Activated CD8-positive, alpha-beta T cell treated with anti-CD3 and anti-CD28 coated beads for 36 hours (primary cell): ENCODE measurements at places on chromosomes 3 and 15. TPM values are rescaled to one million over a fixed set of nuclear protein-coding genes. Genes with fewer than 3 reads are reported as not detected.

Gene LRRC31
- total RNA-seq: not detected

Gene TLR9
- 2.0 TPM for total RNA-seq

Gene CMTM8
- 6.9 TPM for total RNA-seq

- no peak for DNase-seq
Observed at GRCh38 chr3:77524463-77524862, 484.6 kb downstream of the ROBO2 start.

DNA sequence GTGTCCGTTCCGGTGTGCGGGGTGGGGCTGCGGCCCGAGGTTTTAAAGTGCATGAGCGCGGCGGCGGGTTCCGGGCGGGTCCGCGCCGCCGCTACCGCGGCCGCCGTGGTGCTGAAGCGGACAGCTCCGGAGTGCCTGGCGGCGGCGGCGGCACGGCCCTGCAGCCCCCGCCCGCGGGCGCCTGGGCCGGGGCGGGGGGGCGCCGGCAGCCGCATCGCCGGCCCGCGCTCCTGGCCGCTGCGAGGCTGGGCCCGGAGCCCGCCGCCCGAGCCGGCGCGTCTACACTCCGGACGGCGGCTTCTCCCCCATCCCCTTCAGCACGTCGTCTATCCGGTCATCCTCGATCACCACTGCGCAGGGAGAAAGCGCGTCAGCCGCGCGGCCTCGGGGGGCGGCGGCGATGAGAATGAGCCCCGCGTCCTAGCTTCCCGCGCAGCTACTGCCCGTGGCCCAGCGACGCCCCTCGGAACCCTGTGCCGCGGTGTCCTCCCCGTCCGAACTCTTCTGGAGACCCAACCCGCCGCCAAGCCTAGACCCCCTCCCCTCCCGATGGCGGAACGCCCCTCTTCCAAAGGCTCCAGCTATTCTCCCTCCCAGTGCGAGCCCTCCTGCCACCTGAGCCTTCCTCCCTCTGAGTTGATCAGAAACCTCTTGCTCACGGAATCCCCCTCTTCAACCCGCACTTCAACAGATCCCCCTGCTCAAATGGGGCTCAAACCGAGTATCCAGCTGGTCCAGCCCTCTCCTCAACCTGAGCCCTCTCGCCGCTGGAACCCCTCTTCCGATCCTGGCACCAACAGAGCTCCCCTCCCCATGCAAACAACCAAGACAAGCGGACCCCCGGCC is 1.3 kb downstream of the CAMK2N2 start:
- DNase-seq: peak; percentile 45

DNA sequence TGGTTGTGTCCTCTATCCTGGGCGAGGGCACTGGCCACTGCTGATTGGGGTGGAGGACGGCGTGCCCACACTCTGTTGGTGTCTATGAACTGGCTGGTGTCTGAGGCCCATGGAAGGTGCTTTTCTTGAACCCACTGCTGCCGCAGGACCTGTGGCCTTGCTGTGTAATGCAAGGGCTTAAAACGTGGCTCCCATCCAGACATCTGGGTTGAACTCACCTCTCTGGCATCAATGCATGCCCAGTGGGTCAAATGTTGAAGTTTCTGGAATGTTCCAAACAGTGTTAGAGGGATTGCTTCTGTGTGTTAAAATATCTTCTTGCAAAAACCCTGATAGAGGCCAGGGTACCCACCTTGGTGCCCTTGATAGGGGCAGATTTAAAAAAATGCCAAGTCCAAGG is 42.6 kb downstream of the FAM3D start:
- DNase-seq: no peak

GRCh38 chr15:94761574-94761973 is 530.2 kb downstream of the MCTP2 start:
- DNase-seq: no peak
